Thyroid gland (tissue), 4 donors: ENCODE measurements at places on chromosomes 5 and 9.

DNA sequence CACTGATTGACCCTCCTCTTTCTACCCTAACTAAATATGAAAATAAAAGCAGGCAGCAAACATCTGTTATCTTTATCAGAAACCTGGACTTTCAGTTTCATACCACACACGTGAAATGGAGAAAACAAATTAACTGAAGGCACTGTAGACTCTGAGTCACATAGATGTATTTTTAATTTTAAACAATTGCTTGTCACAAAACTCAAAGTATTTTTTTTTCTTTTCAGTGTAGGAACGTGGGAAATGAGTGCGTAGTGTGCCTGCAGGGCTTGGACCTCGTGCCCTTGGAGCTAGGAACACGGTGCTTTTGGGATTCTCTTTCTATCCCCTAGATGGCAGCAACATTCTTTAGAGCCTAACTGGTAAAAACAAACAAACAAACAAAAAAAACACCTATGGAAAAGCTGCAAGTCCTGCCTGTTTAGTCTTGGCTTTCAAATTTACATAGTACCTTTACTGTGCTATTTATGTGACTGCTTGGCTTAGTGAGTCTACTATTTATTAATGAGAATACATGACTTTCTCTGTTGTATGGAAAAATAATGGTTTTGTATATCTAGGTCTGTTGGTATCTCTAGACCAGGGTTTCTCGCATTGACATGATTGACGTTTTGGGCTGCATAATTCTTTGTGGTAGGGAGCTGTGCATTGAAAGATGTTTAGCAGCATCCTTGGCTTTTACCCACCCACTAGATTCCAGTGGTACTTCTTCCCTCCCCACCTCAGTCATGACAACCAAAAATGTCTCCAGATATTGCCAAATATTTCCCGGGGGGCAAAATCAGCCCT lies 16.8 kb upstream of the ACTBL2 start:
- no peaks in the 10 kb centered on the region for H3K4me1 ChIP-seq
- H3K27me3 ChIP-seq = no peaks in the 10 kb centered on the region
- H3K27ac ChIP-seq = no peak overlapping the region
- no peak overlapping the region for H3K4me3 ChIP-seq
- DNase-seq = no peak

- DNase-seq = no peak
- H3K4me3 ChIP-seq = no peak overlapping the region
- H3K36me3 ChIP-seq = no peaks in the 10 kb centered on the region
- H3K27me3 ChIP-seq = no peaks in the 10 kb centered on the region
- no peaks in the 10 kb centered on the region for H3K4me1 ChIP-seq
These were observed 249.3 kb downstream of the ICE1 start for GRCh38 chr5:5671823-5672222.

GRCh38 chr9:137582286-137582860 lies 3.6 kb upstream of the DPH7 start:
- no peaks in the 10 kb centered on the region for H3K27me3 ChIP-seq
- peaks cover 13% of the 10 kb centered on the region for H3K4me1 ChIP-seq
- DNase-seq = peak; percentile 15
- peaks cover 4% of the 10 kb centered on the region for H3K36me3 ChIP-seq
- H3K4me3 ChIP-seq = no peak overlapping the region

DNA sequence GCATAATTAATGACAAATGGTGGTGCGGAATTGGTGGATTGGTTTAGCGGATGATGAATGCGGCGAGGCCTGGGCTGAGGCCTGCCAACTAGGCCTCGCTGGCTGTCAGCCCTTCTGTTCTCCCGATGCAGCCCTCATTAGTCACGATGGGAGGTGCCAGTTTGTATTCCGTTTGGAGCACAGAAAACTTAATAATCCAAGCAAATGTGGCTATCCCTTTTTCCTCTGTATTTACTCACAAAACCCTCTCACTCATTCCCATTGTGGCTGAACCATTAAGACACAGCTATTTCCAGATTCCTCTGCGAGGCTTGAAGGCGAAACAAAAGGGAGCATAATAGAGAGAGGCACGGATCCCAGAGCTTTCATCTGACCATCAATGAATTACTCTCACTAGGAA lies 114.3 kb downstream of the MVB12B start:
- H3K27ac ChIP-seq = no peak overlapping the region
- H3K4me3 ChIP-seq = no peak overlapping the region
- H3K36me3 ChIP-seq = no peaks in the 10 kb centered on the region
- H3K27me3 ChIP-seq = no peaks in the 10 kb centered on the region
- no peak for DNase-seq

GRCh38 chr9:107548298-107549142 lies 59.0 kb upstream of the KLF4 start:
- peak overlapping the region; percentile 30 for H3K27ac ChIP-seq
- no peak for DNase-seq
- peaks cover 11% of the 10 kb centered on the region for H3K4me1 ChIP-seq
- H3K36me3 ChIP-seq = no peaks in the 10 kb centered on the region
